Activated CD4-positive, alpha-beta T cell treated with anti-CD3 and anti-CD28 coated beads, Interleukin-10, Interleukin-2, amounts not matched to agents 100 ng/mL and 50 ng/mL, durations not matched to agents 16 hours and 8 hours (primary cell): ENCODE measurements at places on chromosomes 2 and 18.

GRCh38 chr2:44535376-44535775, 173.6 kb downstream of the CAMKMT start:
- no peak for DNase-seq

GRCh38 chr2:236558993-236559978, 10.3 kb upstream of the ACKR3 start:
- no peak for DNase-seq

DNA sequence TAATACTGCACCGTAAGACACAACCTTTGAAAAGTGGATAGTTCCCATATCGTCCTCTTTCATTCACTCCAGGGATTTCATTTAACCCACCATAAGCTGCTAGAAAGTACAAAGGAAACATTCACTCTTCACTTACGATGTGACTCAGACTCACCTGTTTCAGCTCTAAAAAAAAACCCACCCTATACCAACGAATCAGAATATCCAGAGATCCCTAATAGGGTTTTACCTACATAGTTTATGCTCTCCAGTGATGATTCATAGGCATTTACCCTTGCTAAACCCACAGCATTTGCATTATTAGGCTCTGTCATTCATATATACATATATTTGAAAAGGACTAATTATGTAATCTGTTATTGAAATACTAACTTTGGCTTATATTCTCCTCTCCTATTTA, 60.2 kb downstream of the PRPF40A start:
- DNase-seq: no peak

- no peak for DNase-seq
Observed at GRCh38 chr2:207763303-207763917, 6.3 kb downstream of the FZD5 start.

GRCh38 chr2:240398661-240399267, 36.7 kb upstream of the GPC1 start:
- DNase-seq: no peak
